ENCODE measurements at places on chromosomes 6 and 20.

DNA sequence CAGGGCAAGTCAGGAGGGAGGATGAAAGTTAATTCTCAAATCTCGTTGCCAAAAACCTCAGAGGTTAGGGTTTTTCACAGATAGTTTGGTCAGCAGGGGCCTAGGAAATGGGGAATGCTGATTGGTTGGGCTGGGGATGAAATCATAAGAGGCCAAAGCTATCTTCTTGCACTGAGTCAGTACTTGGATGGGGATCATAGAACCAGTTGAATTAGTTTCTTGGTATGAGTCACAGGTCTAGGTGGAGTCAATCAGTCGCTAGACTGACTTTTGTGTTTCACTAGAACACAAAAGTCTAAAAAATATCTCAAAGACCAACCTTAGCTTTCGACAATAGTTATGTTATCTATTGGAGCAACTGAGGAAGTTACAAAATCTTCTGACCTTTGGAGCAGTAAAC lies 368.5 kb downstream of the TBC1D32 start:
- no peak for DNase-seq

DNA sequence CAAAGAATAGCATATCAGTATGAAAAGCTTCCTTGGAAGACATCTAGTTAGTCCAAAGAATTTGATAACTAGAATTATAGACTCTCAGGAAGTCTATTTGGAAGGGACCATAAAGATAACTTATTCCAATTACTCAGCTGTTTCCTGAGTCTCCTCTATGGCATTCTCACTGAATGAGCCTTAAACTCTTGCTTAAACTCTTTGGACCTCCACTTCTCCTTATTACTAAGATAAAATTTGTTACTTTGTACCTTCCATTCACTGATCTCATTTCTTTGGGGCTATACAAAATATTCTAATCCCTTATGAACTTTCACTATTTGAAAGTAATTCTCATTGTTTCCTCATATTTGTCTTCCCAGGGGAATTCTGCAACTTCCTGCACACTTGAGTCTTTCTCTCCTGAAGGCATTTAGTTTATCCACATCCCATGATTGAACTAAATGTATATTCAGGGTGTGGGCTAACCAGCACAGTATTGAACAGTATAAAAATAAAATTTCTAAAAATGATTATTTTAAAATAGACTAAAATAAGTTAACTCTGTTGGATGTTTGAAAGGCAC lies 67.1 kb upstream of the NOTCH4 start:
- DNase-seq: no peak

DNA sequence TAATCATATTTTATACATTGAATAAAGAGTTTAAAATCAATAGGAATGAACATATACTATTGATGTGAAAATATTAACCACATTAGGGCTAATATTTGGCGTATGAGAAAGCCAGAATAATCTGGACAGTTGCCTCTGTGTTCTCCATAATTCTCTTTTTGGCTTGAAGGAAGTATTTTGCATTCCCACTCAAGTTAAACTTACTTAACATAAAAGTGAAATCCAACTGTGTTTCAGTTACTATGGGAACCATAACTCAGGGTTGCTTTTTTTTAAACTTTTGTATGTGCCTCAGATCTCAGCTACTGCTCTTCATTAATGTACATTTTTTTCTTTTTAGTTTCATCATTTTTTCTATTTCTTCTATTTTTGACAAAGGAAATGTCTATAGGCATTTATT lies 479.8 kb downstream of the NKAIN2 start:
- no peak for DNase-seq

DNA sequence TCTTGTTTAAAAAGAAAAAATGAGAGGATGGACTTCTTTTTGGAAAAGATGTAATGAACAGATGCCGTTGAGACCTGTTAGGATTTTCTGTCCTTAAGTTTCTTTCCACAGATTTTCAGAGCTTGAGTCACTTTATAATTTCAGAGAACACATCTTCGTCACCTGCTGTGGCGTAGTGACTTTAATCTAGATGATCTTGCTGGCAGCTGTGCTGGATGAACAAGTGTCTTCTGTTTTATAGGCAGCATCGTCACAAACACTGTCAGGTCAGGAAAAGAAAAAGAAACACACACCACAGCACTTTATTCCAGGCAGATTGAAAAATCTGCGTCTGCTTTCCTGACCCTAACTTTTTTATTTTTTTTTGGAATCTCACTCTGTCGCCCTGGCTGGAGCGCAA lies 35.7 kb upstream of the GCNT2 start:
- no peak for DNase-seq

GRCh38 chr20:9281803-9282202 lies 212.9 kb downstream of the PLCB4 start:
- DNase-seq: no peak

Data from suppressor macrophage treated with lipopolysaccharide for 1 hour (primary cell).